ENCODE measurements at places on chromosomes 2 and 18. TPM values are rescaled to one million over a fixed set of nuclear protein-coding genes. Genes with fewer than 3 reads are reported as not detected.
A peak's percentile ranks its signal among the peaks of the same experiment; 100 is the strongest.

The SIX3 gene
- total RNA-seq: not detected

The HOXD1 gene
- total RNA-seq: not detected

The CIB4 gene
- total RNA-seq: not detected

The SLC30A3 gene
- total RNA-seq: 9.6 TPM

The RFTN2 gene
- total RNA-seq: 9.8 TPM

The KLF11 gene
- total RNA-seq: 24.0 TPM

The TMEM200C gene
- total RNA-seq: 4.2 TPM

The GPR35 gene
- total RNA-seq: 1.4 TPM

The NEUROD1 gene
- not detected for total RNA-seq

The MERTK gene
- 11.0 TPM for total RNA-seq

The CFAP65 gene
- not detected for total RNA-seq

The GCKR gene
- total RNA-seq: 0.59 TPM

The GPC1 gene
- 75.8 TPM for total RNA-seq

The PPP4R3B gene
- total RNA-seq: 24.9 TPM

DNA sequence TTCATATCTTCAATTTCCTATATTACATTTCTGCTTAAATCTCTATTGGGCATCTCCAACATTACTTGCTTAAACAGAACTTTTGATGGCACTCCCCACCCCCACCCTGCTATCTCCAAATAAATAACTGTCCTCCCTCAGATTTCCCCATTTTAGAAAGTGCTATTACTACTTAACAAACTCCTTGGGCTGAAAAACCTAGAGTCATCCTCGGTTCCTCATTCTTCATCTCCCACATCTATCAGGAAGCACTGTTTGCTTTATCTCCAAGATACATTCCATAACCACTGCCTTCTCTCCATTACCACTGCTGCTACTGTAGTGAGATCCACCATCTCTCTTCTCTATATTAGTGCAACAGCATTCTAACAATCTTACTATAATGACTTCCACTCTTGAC lies 150.4 kb upstream of the CYRIA start:
- DNase-seq: no peak

- DNase-seq: no peak
Observed at GRCh38 chr2:41880561-41881243, 167.1 kb upstream of the PKDCC start.

DNA sequence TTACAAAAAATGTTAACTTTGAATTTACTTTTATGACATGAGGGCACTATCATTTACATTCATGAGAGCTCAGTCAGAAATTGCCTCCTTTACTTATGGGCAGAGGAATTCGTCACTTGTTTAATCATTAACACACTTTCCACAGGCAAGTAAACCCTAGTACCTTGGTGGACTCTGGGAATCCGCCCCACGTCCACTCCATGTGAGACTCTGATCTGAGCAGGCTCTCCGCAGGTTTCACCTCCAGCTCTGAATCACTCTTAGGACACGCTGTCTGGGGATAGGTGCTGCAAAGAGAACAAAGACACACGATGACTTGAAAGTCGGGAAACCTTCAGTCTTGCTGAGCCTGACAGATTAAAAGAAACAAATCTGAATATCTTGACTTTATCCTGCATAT lies 73.6 kb downstream of the LPIN2 start:
- no peak for DNase-seq

- DNase-seq: no peak
Observed at GRCh38 chr2:22902662-22903165, 482.3 kb upstream of the KLHL29 start.

- no peak for DNase-seq
Observed at GRCh38 chr18:58105888-58106260, 61.8 kb downstream of the NEDD4L start.

GRCh38 chr18:22838221-22838620 lies 94.9 kb upstream of the RBBP8 start:
- DNase-seq: no peak

DNA sequence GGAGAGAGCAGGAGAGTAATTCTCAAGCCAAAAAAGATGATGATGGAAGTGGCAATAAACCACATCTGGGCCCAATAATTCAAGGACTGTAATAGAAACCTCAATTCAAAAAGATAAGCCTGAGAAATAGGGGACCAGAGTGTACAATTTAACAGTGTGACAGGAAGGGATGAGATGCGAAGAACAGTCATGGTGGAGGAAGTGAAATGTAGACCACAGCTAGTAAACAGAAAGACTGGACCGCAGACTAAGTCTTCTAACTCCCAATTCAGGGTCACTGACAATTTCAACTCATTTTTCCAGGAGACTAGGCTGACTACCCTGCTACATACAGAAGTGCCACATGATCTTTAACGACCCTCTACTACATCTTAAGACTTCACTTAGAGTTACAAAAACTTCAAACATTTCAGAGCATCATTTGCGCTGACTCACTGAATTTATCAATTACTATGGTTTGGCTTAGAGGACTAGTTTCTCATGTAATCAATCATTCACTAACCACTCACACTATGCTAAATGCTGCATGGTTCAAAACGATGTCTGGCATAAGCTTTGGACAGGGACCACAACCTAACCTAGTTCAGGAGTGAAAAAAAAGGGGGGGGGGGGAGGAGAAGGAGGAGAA lies 9.0 kb downstream of the CUL3 start:
- DNase-seq: no peak

DNA sequence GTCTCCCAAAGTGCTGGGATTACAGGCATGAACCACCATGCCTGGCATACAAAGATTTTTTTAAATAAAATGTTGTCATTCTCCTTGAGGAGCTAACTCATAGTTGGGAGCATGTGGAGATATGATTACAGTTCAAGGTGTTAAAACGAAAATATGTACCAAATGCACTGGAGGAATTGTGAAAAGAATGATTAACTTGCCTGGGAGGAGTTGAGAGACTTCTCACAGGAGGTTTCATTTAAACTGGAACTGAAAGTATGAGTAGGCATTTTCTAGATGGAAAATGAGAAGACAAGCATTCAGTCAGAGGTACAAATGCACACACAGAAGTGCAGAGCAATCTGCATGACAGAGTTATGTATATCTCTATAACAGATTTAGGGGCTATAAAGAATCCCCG lies 126.6 kb upstream of the PDE1A start:
- DNase-seq: no peak

DNA sequence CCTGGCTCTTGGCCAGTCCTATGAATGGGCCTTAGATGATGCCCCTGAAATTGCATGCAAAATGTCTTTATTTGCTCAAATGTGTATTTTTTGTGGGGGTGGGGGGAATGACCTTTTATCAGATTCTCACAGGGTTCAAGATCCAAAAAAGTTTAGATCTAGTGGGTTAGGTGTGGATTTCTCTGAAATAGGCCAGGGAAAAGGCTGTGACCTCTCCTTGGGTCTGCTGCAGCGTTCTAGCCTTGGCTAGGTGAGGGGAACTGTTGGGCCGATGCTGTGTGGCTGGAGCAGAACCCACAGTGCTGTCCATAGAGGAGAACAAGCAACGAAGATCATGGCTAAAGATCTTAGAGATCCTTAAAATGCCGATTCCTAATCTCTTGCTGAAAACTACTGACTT lies 130.4 kb upstream of the IL1R2 start:
- no peak for DNase-seq

DNA sequence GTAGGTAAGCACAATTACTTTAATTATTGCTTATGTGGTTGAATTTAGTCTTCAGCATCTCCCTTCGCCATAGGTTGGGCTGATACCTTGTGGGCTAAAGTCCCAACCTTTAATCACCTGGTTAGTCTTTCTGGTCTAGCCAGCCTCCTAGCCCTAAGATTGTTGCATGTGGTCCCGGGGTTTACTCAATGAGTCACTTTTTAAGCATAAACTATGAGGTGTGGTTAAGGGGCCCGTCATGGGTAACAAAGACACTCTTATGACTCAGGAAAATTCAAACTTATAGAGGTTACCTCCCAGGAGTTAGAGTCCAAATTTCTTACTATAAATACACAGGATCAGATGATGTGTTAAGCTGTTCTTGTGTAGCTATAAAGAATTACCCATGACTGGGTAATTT lies 841.6 kb downstream of the TRIB2 start:
- no peak for DNase-seq

GRCh38 chr2:10267551-10268465 lies 34.9 kb upstream of the HPCAL1 start:
- peak; percentile 79 for DNase-seq

DNA sequence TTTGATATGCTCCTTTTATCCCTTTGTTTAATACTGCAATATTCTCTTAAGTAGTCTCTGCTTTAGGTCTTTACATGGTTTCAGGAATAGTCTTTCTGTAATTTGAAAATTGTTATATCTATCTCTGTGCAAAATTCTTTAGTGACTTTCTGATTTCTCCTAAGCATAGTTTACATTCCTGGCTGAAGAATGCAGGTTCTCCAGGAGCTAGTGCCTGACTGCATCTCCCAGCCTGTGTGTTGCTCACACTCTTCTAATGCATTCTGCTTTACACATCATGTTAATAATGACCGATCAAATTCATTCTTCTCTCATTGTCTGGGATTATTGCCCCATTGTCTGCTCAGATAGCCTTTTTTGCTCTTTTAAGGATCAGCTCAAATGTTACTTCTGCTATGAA lies 1349.2 kb downstream of the DSC3 start:
- DNase-seq: no peak

DNA sequence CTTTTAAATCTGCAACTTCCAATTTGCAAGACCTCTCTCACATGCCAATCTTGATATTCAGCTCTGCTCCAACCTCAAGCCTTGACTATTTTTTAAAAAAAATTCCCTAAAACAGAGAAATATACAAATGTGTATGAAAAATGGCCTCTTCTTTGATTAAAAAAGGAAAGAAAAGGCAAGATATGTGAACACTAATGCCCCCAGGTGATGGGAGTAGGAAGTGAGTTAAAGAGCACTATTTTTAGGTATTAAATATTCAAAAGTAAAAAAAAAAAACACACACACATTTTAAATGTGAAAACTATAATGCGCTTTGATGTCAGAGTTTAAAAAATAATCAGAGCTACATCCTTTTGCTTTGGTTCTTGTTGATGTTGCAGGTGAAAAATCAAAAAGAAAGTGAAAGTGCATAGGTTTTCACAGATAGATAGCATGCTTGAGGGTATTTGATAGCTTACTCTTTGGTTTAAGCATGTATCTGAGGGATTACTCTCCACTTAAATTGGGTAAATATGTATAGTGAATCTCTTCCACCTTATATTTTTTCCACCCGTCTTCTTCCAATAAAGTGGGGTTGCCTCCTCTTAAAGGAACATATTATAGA lies 406.0 kb upstream of the POU3F3 start:
- no peak for DNase-seq

- DNase-seq: no peak
Observed at GRCh38 chr2:129139380-129139779, 820.7 kb upstream of the HS6ST1 start.

DNA sequence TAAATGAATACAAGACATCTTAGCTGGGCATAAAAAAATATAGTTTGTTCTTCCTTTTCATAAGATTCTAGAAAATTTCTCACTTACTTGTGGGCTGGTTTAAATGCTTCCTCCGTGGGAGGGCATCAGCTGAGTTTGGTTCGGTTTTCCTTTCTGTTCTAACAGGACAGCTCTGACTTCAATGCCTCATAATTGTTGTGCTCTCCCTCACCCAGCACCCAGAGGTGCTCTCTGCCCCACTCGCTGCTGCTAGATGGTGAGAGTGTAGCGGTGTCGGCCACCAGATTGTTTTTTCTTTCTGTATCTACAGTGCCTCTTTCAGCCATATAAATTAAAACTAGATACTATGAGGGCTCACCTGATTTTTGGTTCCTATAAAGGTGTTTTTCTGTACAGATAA lies 407.2 kb upstream of the CDH7 start:
- no peak for DNase-seq

DNA sequence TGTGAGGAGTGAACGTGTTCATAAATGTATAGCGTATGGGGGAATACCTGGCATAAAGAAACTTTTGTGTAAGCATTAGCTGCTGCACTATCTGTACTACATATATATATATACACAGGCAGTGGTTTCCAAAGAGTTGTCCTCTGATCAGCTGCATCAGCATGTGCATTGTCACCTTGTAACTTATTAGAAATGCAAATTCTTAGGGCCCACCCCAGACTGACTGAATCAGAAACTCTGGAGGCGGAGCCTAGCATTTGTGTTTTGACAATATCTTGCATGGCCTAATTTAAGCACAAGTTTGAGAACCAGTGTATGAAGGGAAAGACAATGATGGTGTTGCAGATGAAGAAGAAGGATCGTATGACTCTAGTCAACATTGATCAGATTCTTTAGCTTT lies 299.5 kb downstream of the CCDC102B start:
- DNase-seq: no peak

- DNase-seq: peak; percentile 87
Observed at GRCh38 chr2:158953926-158954763, 14.3 kb upstream of the TANC1 start.

DNA sequence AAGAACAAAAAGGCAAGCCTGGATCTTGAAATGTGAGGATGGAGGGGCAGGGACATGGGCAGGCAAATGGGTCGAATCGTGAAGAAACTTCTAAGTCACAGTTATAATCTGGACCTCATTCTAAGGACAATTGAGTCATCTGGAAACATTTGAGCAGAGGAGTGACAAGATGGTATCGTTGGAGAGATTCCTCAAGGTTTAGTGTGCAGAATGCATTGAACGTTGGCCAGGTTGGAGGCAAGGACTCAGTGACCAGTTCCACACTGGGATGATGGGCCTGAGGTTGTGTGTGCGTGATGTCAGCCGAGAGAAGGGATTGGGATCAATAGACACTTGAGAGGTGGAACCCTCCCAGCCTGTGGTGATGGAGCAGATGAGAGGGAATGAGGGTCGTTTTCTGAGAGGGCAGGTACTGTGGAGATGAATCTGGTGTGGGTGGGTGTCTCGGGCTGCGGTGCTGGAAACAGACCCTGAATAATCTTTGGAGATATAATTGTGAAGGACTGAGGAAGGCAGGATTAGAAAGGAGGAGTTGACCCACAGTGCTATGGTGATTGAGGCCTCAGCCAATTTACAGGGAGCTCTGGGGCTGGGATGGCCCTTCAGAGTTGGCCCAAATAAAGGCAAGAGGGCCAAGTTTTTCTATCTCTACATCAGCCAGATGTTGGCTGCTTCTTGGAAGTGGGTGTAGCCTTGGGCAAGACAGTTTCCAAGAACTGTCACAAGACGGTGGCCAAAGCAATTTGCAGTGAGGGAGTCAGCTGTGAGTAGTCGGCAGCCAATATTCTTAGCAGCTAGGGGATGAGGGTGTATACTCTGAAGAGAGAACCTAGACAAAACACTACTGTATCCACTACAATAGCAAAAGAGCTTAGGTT lies 5.8 kb upstream of the ZNF532 start:
- DNase-seq: no peak

GRCh38 chr2:207216457-207216856 lies 50.7 kb upstream of the KLF7 start:
- no peak for DNase-seq

DNA sequence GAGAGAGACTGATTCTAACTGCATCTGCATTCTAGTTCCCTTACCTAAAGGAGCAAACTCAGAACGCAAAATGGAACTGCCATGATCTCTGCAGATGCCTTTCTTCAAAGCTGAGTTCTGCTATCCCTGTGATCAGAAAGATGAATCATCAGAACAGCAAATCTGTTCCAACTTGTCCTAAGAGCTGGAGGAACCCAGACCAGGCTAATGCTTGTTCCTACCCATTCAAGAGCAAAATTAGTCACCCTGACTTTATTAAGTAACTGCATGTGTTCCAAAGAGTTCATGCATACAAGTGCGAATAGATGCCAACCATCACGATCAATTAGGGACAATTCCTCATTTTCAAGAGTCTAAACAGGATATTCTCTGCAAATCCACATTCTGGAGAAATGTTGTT lies 46.5 kb downstream of the MBP start:
- no peak for DNase-seq
